Fibroblast of villous mesenchyme (primary cell): ENCODE measurements at places on chromosomes 7 and 10. TPM values are rescaled to one million over a fixed set of nuclear protein-coding genes. Genes with fewer than 3 reads are reported as not detected.

Gene INMT
- total RNA-seq, result 15.8 and 48.4 TPM in 2 replicates

- peak; percentile 31 for DNase-seq
Observed at GRCh38 chr7:87152897-87153641, 816 bp downstream of the DMTF1 start.

- no peak for DNase-seq
Observed at GRCh38 chr10:86768412-86769062, 12.1 kb downstream of the BMPR1A start.

DNA sequence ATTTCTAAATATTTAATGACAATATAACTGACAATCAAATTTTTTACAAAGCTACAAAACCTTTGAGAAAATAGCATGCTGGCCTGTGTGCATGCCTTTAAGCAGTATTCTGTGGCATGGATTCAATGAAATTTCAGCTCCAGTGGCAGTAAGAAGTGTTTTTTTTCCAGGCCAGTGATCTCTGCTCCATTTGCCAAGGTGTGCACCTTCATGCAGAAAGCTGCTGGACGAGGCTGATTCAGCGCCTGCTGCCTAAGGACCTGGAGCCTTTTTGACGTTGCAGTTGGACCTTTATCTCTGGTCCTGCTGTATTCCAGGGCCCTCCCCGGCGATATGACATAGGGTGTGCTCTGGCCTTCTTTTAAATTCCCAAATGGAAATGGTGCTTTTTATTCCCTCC lies 26.6 kb downstream of the VWC2 start:
- DNase-seq, result no peak

- DNase-seq, result no peak
Observed at GRCh38 chr7:120869700-120870099, 11.8 kb upstream of the TSPAN12 start.
